Left lung (tissue), 14 donors: ENCODE measurements at places on chromosomes 7 and 10. TPM values are rescaled to one million over a fixed set of nuclear protein-coding genes. Genes with fewer than 3 reads are reported as not detected.

The TSPAN12 gene
- 48.8 TPM for total RNA-seq

The PNLIPRP3 gene
- 0.29 TPM for total RNA-seq

GRCh38 chr10:69703766-69704630 lies 74.0 kb downstream of the FAM241B start:
- no peak for DNase-seq

The NUPR2 gene
- total RNA-seq: 4.6 TPM

The ASZ1 gene
- not detected for total RNA-seq

DNA sequence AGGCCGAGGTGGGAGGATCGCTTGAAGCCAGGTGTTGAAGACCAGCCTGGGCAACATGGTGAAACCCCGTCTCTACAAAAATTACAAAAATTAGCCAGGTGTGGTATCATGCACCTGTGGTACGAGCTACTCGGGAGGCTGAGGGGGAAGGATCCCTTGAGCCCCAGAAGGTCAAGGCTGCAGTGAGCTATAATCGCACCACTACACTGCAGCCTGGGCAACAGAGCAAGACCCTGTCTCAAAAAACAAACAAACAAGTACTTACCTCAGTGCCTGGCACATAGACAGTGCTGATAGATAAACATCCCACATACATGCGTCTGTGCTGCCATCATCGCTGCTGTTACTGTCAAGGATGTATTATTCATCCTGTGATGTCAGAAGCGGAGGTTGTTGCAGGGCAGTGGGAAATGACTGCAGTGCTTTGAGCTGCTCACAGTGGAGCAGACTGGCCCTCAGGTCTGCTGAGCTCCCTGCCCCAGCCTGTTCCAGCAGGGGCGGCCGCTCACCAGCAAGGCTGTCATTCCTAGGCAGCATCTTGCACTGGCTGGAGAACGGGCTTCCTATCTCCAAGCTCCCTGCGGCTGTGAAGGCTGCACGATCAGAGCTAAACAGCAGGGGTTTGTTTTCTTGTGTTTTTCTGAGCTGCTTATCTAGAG lies 18.6 kb downstream of the FOXK1 start:
- DNase-seq: no peak

The CCL24 gene
- total RNA-seq: 1.7 TPM

The SLC13A4 gene
- not detected for total RNA-seq

DNA sequence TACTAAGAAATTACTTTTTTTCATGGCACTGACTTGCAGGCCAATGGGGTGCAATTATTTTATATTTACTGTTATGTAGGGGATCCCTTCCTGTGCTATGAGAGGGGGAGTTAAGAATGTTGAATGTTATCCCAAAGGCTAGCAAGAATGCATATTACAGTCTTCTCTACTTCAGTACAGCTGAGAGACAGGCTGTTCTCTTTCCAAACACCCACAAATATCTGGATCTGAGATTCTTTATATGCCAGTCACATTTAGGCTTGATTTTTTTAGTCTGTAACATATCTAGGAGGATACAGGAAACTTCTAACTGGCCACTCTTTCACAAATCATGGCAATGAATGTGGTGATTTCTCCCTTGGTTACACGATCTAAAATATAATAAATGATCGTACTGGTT lies 266.4 kb upstream of the FZD8 start:
- no peak for DNase-seq

GRCh38 chr10:58994226-58995057 lies 182.0 kb upstream of the PHYHIPL start:
- DNase-seq: no peak

- no peak for DNase-seq
Observed at GRCh38 chr10:118542205-118542604, 53.2 kb downstream of the PRLHR start.

GRCh38 chr7:47080816-47081215 lies 501.1 kb downstream of the TNS3 start:
- DNase-seq: no peak

The PHYHIPL gene
- not detected for total RNA-seq

DNA sequence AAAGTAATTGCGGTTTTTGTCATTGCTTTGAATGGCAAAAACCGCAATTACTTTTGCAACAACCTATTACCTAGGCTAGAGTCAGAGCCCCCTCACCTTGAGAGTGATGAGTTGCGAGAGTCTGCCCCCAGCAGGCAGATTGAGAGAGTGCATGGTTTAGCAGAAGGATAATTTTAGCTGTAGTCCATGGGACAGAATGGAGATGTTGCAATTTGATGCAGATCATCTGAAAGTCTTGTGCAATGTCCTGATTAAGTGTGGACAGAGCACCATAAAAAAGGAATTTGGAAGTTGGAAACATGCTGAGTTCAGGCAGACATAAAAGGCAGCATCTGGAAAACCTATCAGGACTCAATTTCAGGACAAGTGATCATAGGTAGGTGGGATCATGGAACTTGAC lies 48.7 kb downstream of the GPR141 start:
- peak; percentile 90 for DNase-seq

The VAX1 gene
- total RNA-seq: not detected

- DNase-seq: no peak
Observed at GRCh38 chr10:31803606-31804351, 124.9 kb downstream of the ARHGAP12 start.

The TEX36 gene
- total RNA-seq: not detected

DNA sequence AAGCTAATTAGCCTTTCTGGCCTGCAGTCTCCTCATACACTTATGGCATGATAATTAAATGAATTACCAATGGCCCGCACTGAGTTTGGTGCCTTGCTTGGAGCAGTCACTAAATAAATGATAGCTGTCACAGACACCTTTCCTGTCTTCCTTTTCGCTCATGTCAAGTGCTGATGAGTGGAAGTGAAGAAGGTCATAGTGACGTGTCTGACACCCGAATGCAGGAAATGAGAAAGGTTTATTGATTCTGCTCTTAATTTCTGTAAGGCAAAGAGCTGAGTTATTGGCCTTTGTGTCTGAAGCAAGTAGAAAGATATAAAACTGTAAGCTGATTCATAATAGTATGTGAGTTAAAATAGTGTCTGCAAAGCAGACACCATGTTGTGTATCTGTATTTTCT lies 13.2 kb upstream of the ESYT2 start:
- DNase-seq: no peak

DNA sequence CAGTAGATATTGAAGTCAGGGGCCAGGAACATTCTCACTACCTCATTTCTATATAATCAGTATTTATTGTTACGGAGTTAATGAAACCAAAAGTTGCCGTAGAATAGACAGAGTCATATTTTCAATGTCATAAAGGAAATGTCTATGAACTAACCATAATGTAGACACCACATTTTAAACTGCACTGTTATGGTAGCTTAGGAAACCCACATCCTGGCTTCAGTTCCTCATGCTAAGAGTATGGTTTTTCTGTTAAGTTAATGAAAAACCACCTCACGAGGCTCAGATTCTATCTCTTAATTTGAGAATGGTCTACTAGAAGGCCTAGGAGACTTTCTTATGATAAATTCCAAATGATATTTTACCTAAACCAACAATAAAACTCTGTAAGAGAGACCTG lies 166.5 kb downstream of the TMEM26 start:
- DNase-seq: no peak

DNA sequence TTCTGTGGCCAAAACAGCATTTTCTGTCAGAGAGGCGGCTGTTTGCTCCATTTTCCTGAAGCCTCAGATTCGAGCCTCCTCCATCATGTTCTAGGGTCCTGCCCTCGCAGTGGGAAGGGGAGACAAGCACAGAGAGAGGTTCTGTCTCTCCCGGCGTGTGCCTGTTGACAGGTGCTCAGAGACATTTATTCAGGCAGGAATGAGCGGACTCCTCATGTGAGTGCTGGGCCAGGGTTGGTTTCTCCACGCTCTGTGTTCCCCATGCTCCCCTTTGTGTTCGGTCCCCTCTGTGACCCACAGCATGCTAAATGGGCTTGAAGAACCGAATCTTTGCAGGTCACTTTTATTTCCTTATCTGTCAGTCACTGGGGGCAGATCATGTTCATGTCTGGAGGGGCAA lies 374.6 kb downstream of the GLRX3 start:
- DNase-seq: no peak

DNA sequence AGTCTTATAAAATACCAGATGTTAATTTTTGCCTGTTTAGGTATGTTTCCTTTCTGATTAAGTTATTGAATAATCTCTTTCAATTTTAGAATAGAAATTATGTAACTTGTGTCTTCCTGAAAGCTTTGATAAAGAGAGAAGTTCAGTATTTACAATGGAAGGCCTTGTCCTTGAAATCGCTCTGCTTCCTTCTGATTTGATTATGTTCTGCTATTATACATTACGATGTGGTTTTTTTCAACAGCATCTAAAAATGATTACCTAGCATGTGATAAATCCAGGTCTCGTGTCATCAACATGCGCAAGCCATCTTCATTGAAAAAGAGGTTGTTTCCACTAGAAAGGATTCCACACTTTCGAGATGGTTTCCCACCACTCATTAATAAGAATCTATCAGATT lies 96.5 kb upstream of the SLC26A5 start:
- DNase-seq: no peak

- no peak for DNase-seq
Observed at GRCh38 chr7:45072131-45073030, 16.4 kb downstream of the NACAD start.

- DNase-seq: peak; percentile 34
Observed at GRCh38 chr10:79380125-79380945, 33.1 kb downstream of the PPIF start.
